ENCODE measurements at places on chromosomes 2 and 18. TPM values are rescaled to one million over a fixed set of nuclear protein-coding genes. Genes with fewer than 3 reads are reported as not detected.

DNA sequence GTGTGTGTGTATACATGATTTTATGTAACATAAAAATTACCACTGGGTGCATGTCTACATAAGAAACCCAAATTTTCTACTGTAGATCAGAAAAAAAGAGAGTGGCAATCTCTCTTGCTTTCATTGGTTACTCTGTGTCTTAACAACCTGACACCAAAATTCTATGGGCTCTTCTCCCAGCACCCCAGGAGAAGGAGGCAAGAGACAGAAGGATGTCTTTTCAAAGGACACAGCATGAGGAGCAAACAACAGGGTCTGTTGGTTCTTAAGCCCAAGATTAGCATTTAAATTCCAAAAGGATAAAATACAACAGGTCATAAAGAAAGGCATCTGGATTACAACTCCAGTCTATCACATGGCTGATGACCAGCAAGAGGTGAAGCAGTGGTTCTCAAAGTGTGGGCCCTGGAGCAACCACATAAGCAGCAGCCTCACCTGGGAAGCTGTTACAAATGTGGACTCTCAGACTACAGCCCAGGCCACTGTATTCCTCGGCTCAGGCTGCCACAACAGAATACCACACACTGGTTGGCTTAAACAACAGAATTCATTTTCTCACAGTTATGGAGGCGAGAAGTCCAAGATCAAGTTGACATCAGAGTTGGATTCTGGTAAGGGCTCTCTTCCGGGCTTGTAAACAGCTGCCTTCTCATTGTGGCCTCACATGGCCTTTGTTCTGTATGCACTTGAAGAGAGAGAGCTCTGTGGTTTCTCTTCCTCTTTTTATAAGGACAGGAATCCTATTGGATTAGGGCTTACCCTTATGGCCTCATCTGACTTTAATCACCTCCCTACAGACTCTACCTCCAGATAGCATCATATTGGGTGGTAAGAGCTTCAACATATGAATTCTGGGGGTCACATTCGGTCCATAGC, 79.8 kb upstream of the RNF152 start:
- H3K27ac ChIP-seq, result no peak overlapping the region
- no peaks in the 10 kb centered on the region for H3K27me3 ChIP-seq
- no peak overlapping the region for H3K4me3 ChIP-seq
- DNase-seq, result no peak
- H3K36me3 ChIP-seq, result no peaks in the 10 kb centered on the region

PER2 gene
- total RNA-seq, result 9.6 TPM

- H3K4me3 ChIP-seq, result no peak overlapping the region
- H3K27ac ChIP-seq, result no peak overlapping the region
- no peaks in the 10 kb centered on the region for H3K27me3 ChIP-seq
- no peaks in the 10 kb centered on the region for H3K4me1 ChIP-seq
- no peak for DNase-seq
Measured at GRCh38 chr18:68757126-68757525, 40.8 kb upstream of the CCDC102B start.

DNA sequence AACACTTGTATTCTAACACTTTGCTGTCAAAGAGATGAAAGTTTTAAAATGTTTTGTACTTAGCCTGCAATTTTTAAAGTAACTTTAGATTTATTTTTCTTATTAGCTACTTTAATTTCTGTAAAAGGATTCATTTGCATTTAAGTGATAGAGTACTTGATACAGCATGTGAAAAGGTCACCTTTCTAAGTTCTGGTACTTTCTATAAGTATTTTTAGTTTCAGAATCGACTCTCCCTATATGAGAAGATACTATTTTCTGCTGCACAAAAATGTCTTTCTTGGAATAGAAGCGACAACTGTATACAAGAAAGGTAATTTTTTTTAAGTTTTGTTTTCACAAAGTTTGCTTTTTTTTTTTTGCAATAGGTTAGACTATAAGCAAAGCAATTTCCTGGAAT, 72.9 kb downstream of the METTL8 start:
- H3K27me3 ChIP-seq, result no peaks in the 10 kb centered on the region
- H3K4me3 ChIP-seq, result no peak overlapping the region
- no peak overlapping the region for H3K27ac ChIP-seq
- no peak for DNase-seq
- H3K36me3 ChIP-seq, result no peaks in the 10 kb centered on the region

ASPRV1 gene
- 1.4 TPM for total RNA-seq

GRCh38 chr2:128428415-128428814, 109.7 kb upstream of the HS6ST1 start:
- no peaks in the 10 kb centered on the region for H3K27me3 ChIP-seq
- no peak overlapping the region for H3K27ac ChIP-seq
- no peaks in the 10 kb centered on the region for H3K36me3 ChIP-seq

SPHKAP gene
- total RNA-seq, result 0.71 TPM

- peak overlapping the region; percentile 96 for H3K27ac ChIP-seq
- DNase-seq, result peak; percentile 78
- no peaks in the 10 kb centered on the region for H3K4me1 ChIP-seq
- peaks cover 20% of the 10 kb centered on the region for H3K36me3 ChIP-seq
- peak overlapping the region; percentile 97 for H3K4me3 ChIP-seq
- H3K27me3 ChIP-seq, result no peaks in the 10 kb centered on the region
Measured at GRCh38 chr2:207768168-207768865, 1.4 kb downstream of the FZD5 start.

DNA sequence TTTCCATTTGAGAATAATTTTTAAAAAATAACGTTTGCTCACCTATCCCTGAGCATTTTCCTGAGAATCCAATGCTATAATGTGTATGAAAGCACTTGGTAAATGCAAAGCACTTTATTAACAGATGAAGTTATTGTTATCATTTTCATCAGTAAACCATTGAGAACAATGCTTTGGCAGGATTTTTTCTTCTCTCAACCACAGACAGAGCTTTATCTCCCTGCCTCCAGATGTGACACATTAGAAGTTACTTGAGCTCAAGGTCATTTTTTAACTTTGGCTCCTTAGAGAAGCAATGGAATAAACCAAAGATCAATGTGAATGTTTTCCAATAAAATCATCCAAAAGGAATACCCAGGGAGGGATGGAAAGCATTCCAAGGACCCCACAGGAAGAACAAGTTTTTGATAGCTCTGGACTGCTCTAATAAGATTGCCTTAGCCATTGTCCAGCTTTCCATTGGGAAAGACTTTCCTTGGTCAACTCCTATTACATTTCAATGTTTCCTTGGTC, 118.9 kb upstream of the NT5C1B start:
- H3K27me3 ChIP-seq, result no peaks in the 10 kb centered on the region
- H3K27ac ChIP-seq, result no peak overlapping the region
- no peak overlapping the region for H3K4me3 ChIP-seq
- DNase-seq, result no peak

FBXO48 gene
- 0.55 TPM for total RNA-seq

- H3K4me3 ChIP-seq, result peak overlapping the region; percentile 76
- peaks cover 4% of the 10 kb centered on the region for H3K36me3 ChIP-seq
- DNase-seq, result peak; percentile 92
- H3K4me1 ChIP-seq, result peaks cover 40% of the 10 kb centered on the region
- H3K27ac ChIP-seq, result peak overlapping the region; percentile 99
Measured at GRCh38 chr2:219496825-219497494, 1.7 kb upstream of the GMPPA start.

GRCh38 chr2:208315081-208315788, 49.2 kb downstream of the PIKFYVE start:
- H3K27me3 ChIP-seq, result no peaks in the 10 kb centered on the region
- no peak overlapping the region for H3K27ac ChIP-seq
- DNase-seq, result no peak
- H3K4me1 ChIP-seq, result peaks cover 16% of the 10 kb centered on the region
- no peak overlapping the region for H3K4me3 ChIP-seq

REG3A gene
- total RNA-seq, result not detected

DNA sequence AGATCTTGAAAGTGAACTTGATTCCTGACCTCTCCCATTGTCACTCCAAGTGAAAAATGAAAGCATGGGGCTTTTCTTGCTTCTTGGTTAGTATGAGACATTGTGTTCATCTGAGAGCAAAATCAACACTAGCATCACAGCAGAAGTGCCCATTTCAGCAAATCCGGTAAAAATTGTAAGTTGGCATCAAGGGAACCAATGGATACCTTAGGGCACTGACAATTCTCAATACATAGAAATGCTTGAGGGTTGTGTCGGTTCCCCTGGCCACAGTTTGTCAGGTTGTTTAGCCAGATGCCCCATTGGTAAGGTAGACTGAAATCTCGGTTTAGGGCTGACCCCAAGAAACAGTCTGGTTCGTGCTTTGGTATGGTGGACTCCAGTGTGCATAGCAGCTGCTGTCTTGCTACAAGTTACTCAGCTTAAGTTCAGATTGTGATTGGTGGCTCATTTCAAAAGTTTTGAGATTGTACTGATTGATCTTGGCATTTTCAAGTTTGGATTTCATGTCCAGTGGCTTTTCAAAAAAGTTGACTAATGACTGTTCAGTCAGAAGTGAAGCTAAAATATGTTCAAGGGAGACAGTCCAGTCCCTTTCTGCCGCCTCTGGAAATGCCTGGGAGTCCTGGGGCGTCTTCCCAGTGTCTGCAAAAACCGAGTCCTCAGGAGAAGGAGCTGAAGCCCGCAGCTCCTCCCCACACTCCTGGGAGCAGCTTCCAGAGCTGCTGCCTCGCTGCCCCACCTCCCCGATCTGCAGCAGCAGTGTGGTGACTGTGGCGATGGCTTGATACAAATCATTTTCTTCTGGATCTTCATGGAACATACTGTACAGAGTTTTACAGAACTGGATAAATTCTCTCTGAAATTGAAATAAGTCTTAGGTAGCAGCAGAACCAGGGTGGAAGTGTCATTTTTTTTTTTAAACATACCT, 5.6 kb downstream of the RPL31 start:
- no peak overlapping the region for H3K4me3 ChIP-seq
- DNase-seq, result no peak
- no peak overlapping the region for H3K27ac ChIP-seq
- peaks cover 28% of the 10 kb centered on the region for H3K4me1 ChIP-seq
